ENCODE measurements at places on chromosomes 3 and 15.
A peak's percentile ranks its signal among the peaks of the same experiment; 100 is the strongest.

GRCh38 chr3:73383470-73384049 lies 241.2 kb downstream of the PDZRN3 start:
- DNase-seq, result no peak

DNA sequence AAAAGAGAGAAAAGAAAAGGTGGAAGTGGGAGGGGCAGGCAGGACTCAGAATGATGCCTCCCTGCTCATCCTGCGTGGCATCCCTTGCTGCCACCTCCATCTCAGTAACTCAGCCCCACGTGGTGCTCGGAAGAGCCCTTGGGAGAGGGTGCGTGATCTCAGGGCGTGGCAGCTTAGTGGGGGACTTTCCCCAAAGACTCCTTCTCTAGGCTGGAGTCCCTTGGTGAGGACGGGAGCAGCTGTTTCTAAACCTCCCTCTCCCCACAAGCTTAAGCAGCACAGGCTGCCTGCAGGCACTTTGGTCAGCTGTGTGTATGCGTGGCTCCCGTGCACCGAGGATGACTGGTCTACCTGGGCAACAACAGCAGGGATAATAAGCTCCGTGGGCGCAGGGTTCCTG lies 7.4 kb upstream of the ANPEP start:
- DNase-seq, result no peak

- DNase-seq, result no peak
Observed at GRCh38 chr3:173096140-173096539, 44.9 kb downstream of the SPATA16 start.

DNA sequence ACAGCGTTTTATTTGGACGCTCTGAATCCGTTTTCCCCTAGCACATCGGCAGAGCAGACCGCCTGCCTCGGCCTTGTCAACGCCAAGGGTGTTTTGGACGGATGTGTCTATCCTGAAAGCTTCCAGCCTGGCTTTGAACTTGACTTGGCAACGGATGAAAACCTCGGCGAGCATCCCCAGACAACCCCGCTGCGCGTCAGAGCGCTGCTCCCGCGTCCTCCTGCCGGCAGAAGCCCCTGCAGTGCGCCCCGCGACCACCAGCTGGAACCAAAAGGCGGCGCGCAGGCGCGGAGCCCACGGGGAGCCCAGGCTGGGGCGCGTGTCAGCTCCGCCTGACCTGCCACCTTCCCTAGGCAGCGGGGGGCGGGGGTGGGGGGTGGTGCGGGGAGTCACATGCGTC lies 26.2 kb upstream of the ARL8B start:
- DNase-seq, result no peak

DNA sequence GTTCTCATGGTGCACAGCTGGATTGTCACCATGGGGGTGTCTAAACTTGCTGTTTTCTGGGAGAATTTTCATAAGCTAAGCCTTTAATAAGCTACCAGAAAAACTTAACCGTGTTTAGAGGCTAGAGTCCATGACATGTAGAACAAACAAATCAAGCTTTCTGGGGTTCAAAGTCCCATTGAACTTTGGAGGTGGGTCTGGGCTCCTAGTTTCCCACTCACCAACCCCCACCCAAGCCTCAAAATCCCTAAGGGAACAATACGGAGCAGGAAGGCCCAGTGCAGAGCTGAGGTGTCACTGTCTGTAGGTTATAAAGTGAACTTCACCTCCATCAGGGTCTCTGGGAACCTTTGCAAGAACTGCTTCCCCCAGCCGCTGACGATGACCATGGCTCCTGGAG lies 25.5 kb downstream of the RTP1 start:
- DNase-seq, result no peak

DNA sequence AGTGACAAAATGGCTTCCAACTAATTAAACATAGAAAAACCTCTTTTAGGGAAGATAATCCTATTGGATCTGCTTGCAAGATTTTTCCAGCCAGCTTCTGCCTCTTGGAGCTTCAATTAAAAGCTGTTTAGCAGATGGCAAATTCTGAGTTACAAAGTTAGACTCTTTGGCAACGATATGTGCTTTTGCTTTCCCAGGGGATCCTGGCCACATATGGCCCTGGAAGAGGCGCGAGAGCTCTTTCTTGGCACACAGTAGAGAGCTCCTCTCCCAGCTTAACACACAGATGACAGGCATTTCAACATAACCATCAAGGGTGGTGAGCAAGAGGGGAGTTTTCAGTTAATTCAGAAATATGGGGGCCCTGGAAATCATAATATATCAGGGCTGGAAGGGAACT lies 41.6 kb upstream of the GALNT15 start:
- no peak for DNase-seq

DNA sequence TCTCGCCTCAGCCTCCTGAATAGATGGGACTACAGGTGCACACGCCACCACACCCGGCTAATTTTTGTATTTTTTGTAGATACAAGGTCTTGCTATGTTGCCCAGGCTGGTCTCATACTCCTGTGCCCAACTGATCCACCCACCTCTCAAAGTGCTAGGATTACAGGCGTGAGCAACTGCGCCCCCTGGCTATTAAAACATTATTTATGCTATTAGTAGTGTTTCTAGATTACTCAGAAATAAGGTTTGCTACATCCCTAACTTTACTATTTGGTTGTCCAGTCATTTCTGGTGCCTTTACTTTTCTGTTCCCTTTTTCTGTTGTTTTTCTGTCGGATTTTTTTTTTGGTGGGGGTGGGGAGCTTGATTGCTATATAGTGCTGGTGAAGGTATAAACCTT lies 393.6 kb upstream of the TPM1 start:
- peak; percentile 56 for DNase-seq

GRCh38 chr3:150662410-150663200 lies 41.1 kb downstream of the ERICH6 start:
- no peak for DNase-seq

DNA sequence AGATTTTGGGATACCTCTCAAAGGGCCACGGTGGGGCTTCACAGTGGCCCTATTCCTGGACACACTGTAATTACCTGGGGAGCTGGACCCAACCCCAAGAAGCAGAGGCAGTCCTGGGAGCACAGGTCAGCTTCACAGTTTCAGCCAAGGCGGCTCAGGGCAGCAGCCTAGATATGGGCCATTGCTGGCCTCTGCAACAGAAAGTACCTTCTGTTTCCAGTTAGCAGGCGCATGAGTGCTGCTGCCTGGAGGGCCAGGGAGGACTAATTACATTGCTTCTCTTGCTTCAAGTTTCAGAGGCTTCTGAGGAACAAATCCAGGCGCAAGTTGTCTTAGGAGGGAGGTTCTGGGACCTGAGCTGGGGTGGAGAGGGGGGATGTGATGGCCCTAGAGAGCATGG lies 13.5 kb upstream of the DUSP7 start:
- DNase-seq, result no peak

DNA sequence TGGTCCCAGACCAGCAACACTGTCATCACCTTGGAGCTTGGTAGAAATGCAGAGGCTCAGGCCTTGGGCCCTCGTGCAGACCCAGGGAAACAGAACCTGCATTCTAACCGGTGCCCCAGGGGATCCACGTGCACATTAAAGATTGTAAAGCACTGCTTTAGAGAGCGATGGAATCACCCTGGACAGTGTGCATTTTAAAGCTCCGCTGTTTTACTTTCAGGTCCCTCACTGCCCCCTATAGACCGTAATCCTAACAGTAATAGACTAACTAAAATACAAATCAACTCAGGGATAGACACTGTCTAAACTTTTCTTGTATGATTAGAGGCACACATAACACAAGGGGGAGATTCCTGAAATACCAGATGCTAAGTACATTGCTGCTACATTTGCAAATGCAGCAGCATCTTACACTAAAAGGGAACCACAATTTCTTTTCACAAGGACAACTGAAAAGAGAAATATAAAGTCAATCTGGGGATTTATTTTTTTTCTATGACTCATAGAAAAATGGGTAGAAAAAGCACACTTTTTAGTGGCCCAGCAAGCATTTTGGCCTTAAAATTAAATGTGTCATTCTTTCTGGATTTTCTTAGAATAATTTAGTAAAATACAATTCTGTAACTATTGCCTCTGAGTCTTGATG lies 10.5 kb upstream of the SH3GL3 start:
- DNase-seq, result peak; percentile 66

GRCh38 chr15:99137111-99137546 lies 32.2 kb downstream of the SYNM start:
- DNase-seq, result peak; percentile 67

DNA sequence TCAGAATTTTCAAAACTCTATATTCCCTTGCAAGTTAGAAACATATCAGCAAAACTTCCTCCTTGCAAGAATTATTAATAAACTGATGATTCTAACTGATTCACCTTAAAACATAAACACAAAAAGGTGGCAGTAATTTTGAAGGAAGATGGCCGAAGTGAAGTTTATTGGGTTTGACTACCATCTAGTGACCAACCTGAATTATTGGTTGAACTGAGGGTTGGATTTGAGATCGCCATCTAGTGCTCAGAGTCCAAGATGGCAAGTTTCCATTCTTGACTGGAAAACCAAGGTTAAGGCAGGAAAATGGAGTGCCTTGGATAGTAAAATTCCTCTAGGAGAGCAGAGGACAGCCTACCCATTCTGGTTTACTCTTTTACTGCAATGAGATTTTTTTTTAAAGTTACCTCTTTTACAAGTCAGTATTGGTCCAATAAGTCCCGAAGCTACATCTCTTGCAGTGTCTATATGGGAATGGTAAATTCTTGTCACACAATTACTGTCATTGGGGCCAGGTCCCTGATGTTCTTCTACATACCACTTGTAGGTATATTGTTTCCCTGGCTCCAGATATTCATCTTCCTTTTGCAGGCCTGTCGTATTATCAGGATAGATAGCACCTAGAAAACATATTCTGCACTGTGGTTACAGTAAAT lies 51.6 kb upstream of the CP start:
- peak; percentile 86 for DNase-seq

GRCh38 chr3:156383441-156384025 lies 171.4 kb downstream of the SSR3 start:
- no peak for DNase-seq

- DNase-seq, result peak; percentile 14
Observed at GRCh38 chr3:175005193-175005592, 146.1 kb downstream of the NAALADL2 start.

DNA sequence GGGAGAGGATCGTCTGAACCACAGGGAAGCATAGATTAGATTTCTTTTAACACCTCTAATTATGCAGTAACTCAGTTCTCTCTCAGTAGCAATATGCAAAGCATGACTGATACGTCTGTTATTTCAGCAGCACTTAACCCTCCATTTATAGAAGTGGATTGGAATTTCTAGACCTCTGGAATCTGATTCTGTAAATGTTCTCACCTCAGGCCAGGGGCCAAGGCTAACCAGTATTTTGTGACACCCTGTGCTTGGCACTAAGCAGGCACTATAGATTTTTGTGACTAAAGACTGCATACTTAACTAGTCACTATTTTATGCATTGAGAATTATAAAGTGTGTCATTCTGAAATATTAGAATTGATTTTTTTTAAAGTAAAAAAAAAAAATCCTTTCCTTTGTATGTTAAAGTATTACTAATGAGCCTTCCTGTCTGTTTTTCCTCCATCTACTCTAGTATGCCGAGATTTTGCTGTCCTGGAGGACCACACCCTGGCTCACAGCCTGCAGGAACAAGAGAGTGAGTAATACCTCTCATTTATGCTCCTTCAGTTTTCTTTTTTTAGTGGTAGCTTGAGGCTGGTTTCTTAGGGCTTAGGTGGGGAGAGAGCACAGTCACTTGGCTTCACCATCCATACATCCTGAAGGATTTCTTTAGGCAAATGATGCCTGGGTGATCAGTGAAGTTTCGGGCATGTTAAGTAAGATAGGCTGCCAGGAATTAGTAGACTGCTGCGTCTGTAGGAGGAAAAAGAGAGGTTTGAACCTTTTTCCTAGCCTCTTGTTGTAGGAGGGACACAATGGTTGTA lies 26.5 kb upstream of the UTS2B start:
- DNase-seq, result no peak

GRCh38 chr3:173399044-173399443 lies 1.5 kb downstream of the NLGN1 start:
- DNase-seq, result peak; percentile 34

DNA sequence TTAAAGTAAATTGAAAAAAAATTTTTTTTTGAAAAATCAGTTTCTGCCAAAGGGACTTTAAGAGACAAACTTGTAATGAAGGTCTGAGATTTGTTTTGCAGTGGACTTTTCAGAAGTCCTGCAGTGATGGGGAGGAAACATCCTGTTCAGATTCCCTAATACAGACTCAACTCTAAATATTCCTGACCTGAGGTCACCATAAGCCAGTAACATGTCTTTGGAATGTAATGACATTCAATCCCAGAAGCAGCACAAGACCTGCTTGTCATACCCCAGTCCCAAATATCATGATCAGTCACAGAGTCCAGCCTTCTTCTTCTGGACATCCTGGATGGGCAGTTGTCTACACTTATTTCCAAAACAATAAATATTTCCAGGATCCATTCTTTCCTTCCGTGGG lies 53.6 kb downstream of the TMEM39A start:
- DNase-seq, result no peak

DNA sequence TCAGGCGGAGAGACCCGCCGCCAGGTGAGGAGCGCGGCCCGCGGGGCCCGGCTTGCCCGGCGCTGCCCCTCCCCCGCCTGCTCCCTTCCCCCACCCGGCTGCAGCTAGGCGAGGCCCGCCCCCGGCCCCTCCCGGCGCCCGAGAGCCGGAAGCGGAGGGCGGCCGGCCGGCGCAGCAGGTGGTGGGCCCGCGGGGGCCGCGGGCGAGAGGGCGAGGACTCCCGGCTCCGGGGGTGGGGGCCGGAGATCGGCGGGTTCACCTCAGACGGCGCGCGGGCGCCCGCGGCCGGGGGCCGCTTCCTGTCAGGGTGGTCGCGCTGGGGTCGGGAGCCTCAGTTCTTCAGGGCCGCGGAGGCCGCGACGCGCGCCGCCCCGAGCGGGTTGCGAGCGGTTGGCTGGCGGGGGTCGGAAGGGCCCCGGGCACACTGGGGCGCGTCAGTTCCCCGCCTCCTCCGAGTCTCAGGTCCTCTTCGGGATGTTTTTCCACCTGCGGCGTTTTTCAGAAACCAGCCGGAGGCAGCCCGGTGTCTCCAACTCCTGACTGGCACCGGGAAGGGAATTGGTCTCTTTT lies 395 bp downstream of the ZFAND6 start:
- peak; percentile 91 for DNase-seq

GRCh38 chr15:95327183-95327525 lies 1003.3 kb upstream of the NR2F2 start:
- DNase-seq, result no peak

DNA sequence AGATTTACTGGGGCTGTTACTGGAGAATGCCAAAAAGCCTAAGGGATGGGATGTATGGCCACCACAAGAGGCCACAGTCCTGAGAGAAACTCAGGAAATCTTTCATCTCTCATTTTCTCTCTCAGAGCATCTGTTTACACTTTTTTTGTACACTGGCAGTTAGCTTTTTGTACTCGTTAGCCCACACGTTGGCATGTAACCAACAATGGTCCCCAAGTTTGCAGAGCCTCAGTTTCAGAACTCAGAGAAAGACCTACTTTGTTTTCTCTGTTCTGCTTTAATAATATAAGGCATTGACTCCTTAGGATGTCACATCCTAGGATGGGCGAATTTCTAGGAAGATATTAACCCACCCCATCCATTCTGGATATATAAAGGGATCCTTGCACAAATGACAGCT lies 183.5 kb downstream of the SUCNR1 start:
- no peak for DNase-seq

GRCh38 chr3:48400824-48401433 lies 28.9 kb downstream of the FBXW12 start:
- DNase-seq, result peak; percentile 52

Data from DMS53 (cell line).